Pulmonary artery endothelial cell (primary cell): ENCODE measurements at places on chromosomes 7 and 10.

DNA sequence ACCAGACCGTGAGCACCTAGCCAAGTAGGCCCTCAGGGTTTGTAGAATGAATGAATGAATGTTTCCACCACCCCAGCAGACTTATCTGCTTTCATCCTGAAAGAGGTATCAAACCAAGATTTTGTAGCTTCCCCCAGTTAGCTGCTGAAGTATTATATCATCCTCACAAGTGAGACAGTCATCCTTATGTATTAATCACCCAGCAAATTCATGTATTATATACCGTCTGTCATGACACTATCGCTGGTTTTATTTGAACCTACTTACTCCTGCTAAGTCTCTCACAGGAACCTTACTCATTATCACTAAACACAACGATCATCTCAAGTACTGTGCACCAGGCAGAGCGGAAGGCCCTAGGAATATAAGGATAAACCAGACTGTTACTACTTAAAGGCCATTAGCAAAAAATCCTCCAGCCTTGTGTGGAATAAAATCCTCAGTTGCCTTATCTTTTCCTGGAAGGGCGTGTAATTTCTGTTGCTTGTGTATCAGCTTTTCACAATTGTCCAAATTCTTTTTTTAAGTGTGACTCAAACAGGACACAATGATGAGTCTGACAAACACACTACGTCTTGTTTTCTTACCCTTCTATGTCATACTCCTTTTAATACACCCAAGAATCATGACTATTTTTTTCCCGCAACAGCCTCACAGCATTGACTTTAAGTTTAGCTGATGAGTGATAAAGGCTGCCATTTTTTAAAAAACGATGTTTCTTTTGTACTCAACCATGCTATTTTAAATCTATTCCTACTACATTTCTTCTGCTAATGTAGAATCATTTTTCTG is 176.1 kb upstream of the KLF14 start:
- DNase-seq = no peak

DNA sequence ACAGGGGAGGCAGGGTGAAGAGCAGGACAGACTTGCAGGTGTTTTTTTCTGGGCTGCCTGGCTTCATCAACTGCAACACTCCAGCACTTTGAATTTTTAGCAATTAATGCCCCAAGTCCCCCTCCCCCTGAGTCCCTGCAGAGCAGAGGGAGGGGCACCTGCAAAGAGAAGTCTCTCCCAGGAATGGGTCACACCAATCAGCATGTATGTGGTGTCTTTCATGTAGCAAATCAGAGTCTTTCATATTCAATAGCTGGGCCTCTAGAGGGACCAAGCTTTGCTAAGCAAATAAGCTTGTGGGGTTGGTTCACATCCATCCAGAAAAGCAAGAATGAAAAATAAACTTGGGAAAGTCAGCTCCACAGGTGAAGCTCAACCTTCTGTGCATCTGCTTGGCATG is 90.7 kb downstream of the PARP12 start:
- no peak for DNase-seq

DNA sequence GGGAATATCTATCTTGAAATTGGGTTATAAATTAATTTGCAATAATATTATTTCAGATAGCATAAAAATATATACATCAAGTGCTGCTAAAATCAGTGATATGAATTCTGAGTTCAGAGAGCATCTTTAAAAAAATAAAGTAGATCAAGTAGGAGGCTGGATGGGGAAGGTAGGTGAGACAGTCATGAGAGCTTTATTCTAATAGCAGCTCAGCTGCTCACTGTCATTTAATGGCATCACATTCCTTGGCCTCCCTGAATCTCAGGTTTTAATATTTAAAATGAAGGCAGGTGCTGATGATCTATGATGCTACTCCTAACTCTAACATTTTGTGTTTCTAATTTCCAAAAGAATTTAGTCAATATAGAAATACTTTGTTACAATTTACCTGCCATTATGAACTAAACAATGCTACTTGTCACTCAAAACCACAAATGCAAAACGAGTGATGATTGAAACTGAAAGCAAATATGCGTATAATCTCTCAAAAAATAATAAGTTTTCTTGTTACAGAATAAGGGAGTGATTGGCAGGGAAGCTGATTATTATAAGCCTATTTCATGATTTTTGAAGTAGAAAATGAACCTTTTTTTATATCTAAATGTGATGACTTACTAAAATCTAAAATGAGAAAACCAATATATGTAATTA is 147.6 kb upstream of the CSTF2T start:
- DNase-seq = no peak

DNA sequence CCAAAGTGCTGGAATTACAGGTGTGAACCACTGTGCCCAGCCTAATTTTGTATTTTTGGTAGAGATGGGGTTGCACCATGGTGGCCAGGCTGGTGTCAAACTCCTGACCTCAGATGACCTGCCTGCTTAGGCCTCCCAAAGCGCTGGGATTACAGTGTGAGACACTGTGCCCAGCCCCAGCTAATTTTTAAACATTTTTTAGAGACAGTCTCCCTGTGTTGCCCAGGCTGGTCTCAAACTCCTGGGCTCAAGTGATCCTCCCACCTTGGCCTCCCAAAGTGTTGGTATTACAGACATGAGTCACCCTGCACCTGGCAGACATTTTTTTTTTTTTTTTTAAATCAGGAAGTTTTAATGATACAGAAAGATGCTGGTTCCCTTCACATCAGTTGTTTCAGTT is 15.5 kb downstream of the DENND10 start:
- DNase-seq = no peak

DNA sequence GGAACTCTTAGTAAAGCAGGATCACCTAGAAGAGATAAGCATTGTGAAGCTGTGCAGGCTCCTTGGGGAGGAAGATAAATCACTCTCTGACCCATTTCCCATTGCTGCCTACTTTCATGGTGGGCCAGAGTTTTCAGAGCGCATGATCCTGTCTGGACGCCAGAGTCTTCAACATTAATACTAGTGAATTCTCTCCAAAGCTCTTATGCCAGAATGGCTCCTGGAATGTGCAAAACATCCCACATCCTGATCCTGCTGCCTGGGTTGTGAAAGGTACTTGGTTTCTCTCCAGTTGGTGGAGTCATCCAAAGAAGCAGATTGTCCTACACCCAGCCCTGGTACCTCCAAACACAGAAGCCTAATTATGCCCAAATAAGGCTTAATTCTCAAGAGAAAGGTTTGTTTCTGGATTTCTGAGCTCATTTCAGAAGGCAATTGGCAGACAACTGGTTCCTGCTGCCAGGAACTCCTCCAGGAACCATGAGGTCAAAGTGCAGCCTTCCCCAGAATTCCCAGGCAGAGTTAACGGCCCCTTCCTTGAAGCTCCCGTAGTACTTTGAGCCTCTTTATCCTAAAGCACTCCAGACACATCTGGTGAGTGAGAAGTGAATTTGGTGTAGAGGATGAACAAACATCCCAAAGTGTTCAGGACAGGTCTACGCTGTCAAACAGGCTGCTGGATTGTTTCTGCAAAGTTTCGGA is 495.2 kb downstream of the PLXNA4 start:
- DNase-seq = no peak

GRCh38 chr7:75950111-75950681 is 35.2 kb downstream of the POR start:
- no peak for DNase-seq

DNA sequence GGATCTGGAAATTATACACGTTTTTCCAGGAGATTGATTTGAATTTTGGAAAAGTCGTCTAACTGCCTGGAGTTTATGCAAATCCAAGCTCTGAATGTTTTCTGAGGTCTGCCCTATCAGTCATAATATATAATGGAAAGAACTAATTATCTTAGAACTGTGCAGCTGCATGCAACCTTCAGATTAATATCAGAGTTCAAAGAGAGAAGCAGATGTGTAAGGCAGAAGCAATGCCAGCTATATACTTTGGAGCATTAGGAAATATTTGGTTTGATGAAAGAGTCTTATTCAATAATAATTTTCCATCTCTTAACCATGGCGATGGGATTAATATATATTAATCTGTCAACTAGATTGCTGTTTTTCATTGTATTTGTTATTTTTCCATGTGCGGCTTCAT is 500.9 kb downstream of the NEBL start:
- DNase-seq = no peak

- DNase-seq = no peak
Observed at GRCh38 chr10:64571056-64571455, 1049.9 kb downstream of the REEP3 start.

- no peak for DNase-seq
Observed at GRCh38 chr7:24436131-24436920, 136.9 kb upstream of the PALS2 start.

GRCh38 chr10:109358325-109358724 is 565.0 kb downstream of the XPNPEP1 start:
- DNase-seq = no peak
